ENCODE measurements at places on chromosomes 13 and 19. TPM values are rescaled to one million over a fixed set of nuclear protein-coding genes. Genes with fewer than 3 reads are reported as not detected.
A peak's percentile ranks its signal among the peaks of the same experiment; 100 is the strongest.

CSNK1G2 gene
- 51.0 TPM for total RNA-seq

SIGLEC8 gene
- 1.4 TPM for total RNA-seq

MATK gene
- total RNA-seq: 2.8 TPM

NLRP11 gene
- not detected for total RNA-seq

CEACAM16 gene
- total RNA-seq: not detected

TMEM238 gene
- total RNA-seq: 1.5 TPM

QPCTL gene
- total RNA-seq: 5.4 TPM

DNA sequence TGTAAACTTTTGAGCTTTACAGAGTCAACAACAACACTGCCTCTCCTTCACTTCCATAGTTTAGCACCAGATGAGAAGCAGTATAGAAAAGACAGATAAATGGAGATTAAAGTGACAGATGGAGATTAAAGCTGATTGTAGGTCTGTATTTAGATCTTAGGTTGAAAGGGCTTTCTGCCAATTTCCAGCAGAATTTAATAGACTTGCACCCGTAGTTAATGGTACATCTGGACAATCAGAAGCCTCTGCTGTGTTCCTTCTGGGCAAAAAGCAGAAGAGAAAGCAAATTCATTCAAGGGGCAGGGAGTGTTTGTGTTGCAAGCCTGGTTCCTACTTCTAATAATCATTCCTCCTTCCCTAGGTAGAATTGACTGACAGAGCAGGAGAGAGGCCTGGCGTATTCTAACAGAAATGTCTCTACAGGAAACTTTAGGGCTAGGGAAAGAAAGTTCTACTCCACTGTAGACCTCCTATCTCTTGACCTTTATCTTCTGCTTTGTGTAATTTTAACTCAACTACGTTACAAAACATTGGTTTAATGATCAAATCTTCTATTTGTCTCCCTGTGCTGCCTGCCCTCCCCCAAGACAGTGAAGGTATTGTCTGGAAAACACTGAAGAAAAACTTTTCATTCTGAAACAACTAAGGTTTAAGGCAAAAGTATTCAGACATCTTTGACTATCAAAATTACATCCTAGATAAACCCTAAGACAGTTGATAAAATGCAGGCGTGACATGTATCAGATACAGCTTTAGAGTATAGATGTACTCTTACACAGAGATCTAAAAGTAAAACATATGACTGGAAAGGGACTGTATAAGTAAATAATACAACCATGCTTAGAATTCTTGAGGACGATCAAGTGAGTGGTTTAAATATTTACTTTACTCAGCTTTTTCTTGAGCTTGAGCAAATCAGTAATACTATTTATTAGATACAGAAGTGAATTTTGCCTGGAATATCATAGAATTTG is 44.4 kb downstream of the GPC6 start:
- no peak for DNase-seq

- DNase-seq: no peak
These were observed 35.4 kb upstream of the MAP3K10 start for GRCh38 chr19:40155749-40156265.

DNA sequence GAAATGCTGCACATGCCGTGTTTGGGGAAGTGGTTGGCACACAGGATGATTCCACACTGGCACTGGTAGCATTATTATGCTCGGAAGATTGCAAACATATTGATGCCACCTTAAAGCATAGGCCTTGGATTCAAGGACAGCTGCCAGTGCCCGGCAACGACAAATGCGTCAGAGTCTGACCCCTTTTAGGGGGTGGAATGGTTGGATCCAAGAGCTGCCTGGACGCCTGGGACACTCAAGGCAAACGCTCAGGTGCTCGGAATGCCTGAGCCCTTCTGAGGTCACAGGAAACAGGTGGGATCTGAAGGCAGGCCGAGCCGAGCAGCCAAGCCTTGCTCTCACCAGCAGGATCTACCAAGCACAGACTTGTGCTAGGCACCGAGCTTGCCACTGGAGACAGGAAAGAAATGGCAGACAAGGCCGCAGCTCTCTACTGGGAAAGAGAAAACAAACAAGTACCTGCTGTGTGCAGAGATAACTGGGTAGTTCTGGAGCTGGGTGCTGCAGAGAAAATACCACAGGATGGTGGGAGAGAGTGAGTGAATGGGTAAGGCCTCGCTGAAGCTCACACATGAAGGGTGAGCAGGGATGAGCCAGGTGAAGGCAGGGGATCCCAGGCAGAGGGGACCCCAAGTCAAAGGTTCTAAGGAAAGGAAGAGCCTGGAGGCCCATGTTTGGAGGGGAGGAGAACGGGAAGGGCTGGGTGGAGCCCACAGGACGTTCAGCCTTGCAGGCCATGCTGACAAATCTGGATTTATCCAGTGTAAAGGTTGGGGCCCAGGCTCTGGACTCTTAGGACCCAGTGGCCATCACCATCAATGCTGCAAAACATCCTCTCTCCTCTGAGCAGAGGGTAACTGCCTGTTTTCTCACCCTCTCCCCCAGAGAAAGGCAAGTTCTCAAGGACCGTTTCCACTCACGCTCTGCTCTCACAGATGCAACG is 9.2 kb downstream of the RANBP3 start:
- DNase-seq: no peak

DNA sequence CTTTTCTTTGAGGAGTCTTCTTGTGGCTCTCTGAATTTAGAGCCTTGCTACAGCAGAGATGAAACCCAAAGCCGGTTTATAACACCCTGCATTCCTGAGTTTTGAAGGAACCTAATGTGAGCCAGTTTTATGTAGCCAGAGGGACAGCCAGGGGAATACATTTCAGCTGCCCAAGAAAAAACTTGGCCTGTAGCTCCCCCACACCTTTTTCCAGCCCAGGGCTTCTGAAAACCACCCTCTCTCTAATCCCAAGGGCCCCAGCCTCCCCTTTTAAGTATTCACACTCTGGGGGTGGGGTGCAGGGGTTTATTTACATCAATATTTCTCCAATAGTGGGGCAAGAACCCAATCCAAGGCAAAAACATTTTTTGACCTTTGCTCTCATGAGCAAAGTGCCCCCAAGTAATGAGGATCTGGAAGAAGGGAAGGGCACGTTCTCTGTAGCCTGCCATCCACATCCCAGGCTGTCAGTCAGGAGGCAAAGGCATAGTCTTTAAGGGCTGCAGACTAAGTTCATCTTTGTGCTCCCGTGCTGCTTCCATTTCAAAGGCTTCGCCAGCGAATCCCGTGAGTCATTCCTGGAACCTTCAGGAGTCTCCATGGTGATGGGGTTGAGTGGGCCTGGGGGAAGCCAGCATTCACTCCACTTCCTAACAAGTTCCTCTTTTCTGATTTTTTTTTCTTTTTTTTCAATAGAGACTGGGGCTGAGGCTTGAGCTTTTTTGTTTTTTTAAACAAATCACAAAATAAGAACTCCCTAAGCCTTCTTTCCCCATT is 33.2 kb upstream of the MEDAG start:
- DNase-seq: peak; percentile 51

GRCh38 chr13:74128156-74128767 is 5.9 kb downstream of the KLF12 start:
- no peak for DNase-seq

DNA sequence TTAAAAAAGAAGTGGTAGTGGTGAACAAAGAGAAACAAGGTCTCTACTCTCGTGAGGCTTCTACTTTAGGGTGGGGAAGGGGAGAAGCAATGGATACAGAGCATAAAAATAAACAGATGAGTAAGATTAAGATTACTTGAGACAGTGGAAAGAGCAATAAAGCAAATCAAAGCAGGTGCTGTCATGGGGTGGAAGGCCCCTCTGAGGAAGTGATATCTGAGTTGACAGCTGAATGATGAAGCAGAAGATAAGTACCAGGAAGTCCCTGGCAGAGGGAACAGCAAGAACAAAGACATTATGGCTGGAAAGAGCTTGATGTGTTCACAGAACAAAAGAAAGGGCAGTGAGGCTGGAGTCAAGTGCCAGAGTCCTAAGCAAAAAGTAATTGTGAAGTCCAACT is 221.8 kb downstream of the ENOX1 start:
- no peak for DNase-seq

DNA sequence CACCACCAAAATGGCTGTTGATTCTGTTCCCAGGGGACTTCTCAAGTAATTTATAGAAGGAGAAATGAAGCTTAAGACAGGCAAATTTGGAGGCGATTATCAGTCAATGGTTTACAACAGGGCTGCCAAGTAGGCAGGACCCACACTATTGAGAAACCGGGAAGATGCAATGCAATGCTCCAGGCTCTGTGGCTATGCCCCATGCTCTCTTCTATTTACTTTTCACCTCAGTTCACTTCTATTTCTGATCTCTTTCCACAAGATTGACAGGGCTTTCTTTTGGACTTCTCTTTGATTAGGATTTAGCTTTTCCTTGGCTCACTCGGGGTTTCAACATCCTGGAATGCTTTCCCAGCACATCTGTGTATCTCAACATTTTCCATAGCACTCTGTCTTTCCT is 12.7 kb upstream of the RCBTB2 start:
- no peak for DNase-seq

DNA sequence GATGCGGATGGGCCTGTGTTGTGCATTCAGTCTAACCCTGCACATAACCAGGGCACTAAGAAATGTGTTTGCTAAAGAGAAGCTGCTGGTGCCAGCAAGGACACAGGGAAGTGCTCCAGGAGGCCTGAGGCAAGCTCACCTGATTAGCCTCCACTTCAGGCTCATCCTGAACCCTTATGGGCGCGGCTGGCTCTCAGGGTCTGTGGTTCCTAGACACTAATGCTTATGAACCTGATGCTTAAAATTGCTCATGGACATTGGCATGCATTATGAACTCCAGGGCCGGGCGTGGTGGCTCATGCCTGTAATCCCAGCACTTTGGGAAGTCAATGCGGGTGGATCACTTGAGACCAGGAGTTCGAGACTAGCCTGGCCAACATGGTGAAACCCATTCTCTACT is 34.3 kb downstream of the SERP2 start:
- DNase-seq: no peak

DNA sequence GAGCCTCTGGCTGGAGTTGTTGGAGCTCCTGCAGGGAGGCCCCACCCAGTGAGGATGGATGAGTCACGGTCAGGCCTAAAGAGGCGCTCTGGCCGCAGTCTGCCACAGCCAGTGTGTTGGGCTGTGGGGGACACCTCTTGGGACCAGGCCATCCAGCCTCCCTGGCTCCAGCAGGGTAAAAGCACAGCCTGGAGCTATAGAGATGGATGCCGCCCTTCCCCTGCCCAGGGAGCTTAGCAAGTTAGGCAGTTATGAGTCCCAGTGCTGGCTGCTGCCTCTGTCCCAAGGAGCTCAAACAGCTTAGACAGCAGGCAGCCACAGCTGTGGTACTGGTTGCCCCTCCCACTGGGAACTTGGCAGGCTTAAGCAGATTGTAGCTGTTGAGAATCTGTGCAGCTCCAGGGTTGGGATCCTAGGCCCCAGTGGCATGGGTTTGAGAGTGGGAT is 100.9 kb downstream of the NDFIP2 start:
- no peak for DNase-seq

- DNase-seq: no peak
These were observed 9.8 kb upstream of the LGALS16 start for GRCh38 chr19:39645800-39646411.

GRCh38 chr13:111975539-111976473 is 91.1 kb upstream of the SOX1 start:
- no peak for DNase-seq

DNA sequence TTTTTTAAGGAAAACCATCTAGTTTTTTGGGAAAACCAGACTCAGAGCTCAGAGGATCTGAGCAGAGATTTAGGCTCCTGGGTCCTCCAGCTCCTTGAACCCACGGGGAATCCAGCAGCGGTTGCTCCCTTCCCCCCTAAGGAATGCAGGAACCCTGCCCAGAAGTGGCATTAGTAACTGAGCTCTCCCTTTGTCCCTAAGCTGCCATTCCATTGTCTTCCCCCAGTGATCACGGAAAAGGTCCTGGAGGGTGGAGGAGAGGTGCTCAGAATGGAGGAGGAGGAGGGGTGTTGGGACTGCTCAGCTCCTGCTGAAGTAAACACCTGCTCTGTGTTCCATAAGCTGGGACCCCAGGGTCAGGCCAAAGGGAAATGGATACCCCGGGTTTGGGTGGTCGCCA is 16.8 kb upstream of the OR1M1 start:
- no peak for DNase-seq

DNA sequence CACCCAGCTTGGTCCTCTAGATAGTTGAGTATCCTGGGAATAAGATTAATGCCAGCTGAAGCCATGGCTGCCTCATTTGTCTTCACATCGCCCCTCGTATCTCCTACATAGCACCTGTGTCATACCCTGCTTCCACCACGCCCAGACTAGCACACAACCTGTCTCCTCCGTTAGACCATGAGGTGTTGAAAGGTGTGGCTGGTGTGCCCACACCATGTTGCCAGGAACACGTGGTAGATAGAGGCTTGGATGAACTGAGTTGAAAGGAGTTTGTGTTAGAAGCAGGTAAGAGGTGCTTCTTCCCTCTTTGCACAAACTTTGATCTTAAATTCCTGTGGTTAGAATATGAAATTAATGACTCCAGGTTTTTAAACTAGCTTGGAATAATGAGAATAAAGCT is 40.1 kb downstream of the RGCC start:
- DNase-seq: no peak

DNA sequence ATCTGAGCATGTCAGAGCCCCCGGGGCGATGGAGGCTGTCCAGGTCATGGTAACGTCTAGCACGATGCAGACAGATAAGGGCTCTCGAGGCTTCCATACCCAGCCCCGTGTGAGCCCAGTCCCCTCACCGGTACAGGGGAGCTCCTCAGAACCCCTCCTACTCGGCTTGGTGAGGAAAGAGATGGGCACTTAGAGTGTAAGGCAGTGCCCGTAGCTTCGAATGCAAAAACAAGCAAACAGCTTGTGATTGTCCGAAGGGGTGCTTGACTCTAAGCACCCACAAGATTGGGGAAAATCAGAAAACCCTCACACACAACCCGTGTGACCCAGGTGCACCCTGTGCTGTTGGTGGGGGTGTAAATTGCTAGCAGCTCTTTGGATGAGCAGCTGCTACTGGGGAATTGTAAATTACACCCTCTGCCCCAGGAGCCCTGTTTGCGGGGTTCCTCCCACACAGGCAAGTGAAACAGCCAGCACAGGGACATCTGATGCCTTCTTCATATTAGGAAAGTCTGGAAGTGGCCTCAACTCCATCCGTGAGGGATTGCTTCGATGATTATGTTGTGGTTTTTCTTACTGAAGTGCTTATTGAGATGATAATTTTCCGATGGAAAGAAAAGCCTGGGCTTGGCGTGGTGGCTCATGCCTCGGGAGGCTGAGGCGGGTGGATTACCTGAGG is 918 bp upstream of the PSPN start:
- DNase-seq: no peak

DNA sequence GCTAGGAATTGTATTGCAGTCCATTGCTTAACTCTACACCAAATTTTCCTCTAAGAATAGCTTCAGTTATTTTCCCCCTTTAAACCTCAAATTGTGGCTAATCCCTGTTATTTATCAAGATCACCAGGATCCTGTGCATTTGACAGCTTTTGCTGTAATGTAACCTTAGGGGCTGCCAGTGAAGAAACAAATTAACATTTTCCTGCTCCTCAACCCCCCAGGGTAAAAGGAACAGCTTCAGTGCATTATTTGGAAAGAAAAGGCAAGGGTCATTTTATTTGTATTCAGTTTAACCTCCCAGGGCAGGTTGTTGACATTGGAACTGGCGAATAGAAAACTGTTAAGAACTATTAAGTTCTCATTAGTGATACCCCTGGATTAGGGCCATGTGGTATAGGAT is 57.0 kb downstream of the PCDH20 start:
- no peak for DNase-seq
